ENCODE measurements at places on chromosomes 16 and 17. TPM values are rescaled to one million over a fixed set of nuclear protein-coding genes. Genes with fewer than 3 reads are reported as not detected.

- peak; percentile 61 for DNase-seq
These were observed 443.3 kb downstream of the UTP18 start for GRCh38 chr17:51703361-51704341.

DNA sequence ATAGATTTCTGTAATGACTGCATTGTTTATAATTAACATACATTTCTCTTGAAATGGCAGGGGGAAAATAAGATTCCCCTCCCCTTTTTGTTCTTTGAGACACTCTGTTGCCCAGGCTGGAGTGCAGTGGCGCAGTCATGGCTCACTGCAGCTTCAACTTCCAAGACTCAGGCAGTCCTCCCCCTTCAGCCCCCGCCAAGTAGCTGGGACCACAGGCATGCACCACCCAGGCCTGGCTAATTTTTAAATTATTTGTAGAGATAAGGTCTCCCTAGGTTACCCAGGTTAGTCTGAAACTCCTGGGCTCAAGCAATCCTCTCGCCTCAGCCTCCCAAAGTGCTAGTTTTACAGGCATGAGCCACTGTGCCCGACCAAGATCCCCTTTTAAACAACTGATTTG lies 67.7 kb downstream of the KATNIP start:
- DNase-seq = peak; percentile 35

Gene SPNS1
- 57.8 TPM for total RNA-seq

- no peak for DNase-seq
These were observed 14.9 kb downstream of the RBFOX3 start for GRCh38 chr17:79595921-79596320.

- no peak for DNase-seq
These were observed 73.8 kb upstream of the ATP2A3 start for GRCh38 chr17:4038076-4038475.

Gene TMEM95
- total RNA-seq = 0.30 TPM

DNA sequence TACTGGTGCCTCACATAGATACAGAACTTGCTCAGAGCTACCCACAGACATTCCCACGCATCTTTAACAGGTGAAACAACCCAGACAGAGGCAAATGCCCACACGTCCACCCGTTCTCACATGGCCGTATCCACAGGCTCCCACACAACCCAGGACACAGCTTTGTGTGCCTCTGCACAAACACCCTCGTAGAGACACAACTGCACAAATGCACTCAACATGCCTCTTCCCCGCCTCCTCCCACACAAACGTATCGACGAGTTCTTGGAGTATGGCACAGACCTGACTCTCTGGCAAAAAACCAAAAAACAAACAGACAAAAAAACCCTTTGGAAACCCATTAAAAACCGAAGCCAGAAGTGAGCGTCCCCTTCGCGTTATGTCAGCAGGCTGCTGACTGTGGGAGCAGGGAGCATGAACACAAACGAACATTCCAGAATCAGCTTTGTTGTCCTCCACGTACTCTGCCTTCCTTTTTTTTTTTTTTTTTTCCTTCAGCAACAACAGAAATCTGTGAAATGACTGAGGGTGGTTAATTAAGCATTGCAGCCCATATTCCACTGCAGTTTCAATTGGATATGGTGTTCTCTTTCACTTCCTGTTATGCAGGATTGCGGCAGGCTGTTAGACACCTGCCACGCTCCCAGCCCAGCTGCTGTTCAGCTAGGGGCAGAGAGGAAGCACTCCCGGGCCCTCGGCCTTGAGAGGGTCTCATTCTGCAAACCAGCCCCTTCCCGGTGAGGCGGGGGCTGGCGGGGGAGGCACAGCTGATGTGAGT lies 313.7 kb downstream of the MAF start:
- no peak for DNase-seq

DNA sequence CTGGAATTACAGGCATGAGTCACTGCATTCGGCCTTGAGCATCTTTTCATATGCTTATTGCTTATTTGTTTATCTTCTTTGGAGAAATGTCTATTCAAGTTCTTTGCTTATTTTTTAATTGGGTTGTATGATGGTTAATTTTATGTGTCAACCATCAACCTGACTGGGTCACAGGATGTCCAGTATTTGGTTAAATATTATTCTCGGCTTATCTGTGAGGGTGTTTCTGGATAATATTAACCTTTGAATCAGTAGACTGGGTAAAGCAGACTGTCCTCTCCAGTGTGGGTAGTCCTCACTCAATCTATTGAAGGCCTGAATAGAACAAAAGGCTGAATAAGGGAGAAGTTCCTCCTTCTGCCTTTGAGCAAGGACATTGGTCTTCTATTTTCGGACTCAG lies 142.0 kb downstream of the SSH2 start:
- DNase-seq = no peak

Gene LRRC37A
- 4.2 TPM for total RNA-seq

GRCh38 chr16:67781565-67781921 lies 24.8 kb downstream of the RANBP10 start:
- no peak for DNase-seq

Gene CCL4
- 21.8 TPM for total RNA-seq
